ENCODE measurements at places on chromosomes 1 and 21.

DNA sequence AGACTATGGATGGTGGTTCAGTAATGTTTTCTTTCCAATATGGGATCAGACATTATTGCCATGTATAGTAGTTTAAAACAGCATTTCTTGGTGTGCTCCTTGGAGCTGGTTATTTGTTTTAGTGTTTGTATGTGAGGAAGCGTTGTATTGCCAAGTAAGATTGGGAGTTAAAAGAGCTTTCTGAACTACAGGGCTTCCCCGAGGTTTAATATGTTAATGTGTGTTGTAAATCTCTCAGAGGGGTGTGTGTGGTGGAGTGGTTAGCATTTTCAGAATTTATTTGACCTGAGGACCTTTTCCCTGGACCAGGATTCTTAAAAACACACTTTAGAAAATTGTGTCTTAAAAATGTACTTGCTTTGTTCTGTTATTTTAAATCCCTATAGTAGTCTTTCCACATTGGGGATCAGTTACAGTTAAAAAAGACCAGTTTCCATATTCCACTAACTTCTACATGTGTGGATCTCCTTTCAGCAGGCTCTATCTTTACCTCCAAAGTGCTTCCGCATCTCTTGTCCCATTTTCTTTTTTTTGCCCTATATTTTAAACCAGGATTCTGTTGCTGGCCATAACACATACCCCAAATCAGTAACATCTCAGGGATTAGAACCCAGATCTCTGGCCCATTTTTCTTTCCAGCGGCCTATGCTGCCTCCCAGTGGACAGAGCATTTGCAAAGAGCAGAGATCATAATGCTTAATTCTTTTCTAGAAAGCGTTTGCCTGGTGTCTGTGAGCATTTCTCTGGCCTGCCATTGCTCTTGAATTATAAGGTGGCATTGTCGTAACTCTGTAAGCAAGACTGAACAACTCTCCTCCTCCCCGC, 58.6 kb downstream of the PBX1 start:
- DNase-seq = no peak

DNA sequence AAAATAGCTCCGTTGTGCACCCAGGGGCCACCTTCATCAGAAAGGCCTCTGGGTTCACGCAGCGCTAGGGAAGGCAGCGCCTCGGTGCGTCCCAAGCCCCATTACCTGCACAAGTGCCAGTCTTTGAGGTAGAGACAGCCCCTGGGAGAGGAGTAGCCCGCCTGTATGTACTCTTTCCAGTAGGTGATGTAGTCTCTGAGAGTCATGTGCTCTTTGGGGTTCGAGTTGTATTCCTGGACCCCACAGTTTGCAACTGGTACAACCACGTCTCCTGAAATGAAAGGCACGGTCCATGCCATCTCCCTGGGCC, 601 bp downstream of the JMJD4 start:
- DNase-seq = no peak

DNA sequence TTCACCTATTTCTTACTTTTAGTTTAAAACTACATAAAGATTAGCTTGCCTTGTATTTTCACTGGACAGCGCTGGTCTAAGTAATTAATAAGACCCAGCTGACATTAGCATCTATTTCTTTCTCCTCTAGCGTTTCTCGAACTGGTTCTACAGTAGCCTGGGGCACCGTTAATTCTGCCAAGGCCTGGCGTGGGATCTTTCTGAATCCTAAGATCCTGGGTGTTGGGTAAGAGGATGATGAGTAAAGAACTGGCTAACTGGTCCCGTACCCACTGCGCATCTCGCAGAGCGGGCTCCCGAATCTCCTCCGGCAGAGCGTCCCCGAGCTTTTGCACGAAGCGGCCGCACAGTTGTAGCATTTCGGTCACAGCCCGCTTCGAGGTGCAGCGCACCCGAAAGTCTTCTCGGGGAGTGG, 309 bp downstream of the NSL1 start:
- DNase-seq = no peak

GRCh38 chr1:160807247-160807646, 11.3 kb downstream of the LY9 start:
- DNase-seq = no peak

DNA sequence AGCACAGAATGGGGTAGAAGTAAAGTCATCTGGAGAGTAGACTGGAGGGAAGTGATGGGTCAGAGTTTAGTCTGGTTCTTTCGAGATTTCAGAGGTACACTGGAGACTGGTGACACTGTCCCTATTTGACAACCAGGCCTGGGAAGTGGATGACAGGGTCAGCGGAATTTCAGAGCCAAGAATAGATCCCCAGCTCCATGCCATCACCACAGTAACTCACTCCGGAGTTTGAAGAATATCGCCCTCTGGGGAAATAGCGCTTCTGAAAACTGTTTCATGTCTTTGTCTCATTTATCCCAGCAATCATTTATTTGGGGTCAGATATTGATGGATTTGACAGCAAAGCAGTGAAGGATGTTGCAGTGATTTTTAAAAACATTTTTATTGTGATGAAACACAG, 7.6 kb upstream of the NFASC start:
- no peak for DNase-seq

- DNase-seq = no peak
Observed at GRCh38 chr1:206600527-206600926, 11.7 kb downstream of the EIF2D start.

GRCh38 chr1:52665006-52665941, 32.3 kb downstream of the SHISAL2A start:
- DNase-seq = no peak

DNA sequence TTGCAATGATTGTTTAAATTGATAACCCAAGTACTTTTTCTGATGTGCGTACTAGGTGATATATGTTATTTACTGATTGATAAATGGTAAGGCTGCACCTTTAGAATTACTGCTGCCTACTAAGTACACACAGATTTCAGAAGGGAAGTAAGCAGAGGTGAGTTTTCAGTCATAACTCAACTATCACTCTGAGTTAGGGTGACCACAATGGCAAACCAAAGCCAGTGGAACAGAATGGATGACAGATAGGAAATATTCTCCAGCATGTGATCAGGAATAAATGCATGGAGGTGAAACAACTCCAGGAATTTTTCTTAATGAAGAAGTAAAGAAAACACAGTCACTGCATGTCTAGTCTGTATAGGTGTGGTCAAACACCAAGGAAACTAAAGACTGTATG, 7.5 kb upstream of the KCNJ15 start:
- DNase-seq = no peak

DNA sequence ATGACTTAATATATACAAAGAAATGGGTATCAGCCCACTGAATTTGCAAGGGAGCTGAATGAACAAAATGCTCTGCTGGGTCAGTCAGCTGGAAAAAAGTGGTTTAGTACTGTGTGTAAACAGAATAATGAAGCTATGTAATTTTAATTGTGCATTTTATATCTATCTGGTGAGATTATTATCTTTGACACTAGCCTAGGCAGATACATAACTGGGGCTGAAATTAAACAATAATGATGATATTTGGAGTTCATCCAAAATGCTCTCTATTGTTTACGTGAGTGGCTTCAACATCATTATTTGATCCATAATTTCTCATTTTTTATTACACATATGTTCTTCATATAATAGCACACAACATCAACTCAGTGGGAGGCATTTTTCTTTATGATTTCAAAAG, 208.5 kb upstream of the SNX7 start:
- no peak for DNase-seq

DNA sequence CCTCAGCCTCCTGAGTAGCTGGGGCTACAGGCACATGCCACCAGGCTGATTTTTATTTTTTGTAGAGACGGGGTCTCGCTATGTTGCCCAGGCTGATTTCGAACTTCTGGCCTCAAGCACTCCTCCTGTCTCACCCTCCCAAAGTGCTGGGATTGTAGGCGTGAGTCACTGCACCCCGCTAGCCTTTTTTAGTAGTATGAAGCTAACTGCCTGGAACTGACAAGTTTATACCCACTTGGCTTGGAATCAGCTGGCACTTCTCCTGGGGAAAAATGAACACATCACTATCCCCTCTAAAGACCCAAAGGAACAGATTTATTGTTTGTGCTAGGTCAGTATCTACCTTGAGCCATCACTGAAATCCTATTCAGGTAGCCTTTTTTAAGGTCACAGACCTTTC, 19.0 kb downstream of the TMEM63A start:
- DNase-seq = no peak

- no peak for DNase-seq
Observed at GRCh38 chr1:183129921-183130690, 56.0 kb upstream of the LAMC2 start.

- DNase-seq = no peak
Observed at GRCh38 chr1:232462213-232462612, 167.7 kb downstream of the SIPA1L2 start.

DNA sequence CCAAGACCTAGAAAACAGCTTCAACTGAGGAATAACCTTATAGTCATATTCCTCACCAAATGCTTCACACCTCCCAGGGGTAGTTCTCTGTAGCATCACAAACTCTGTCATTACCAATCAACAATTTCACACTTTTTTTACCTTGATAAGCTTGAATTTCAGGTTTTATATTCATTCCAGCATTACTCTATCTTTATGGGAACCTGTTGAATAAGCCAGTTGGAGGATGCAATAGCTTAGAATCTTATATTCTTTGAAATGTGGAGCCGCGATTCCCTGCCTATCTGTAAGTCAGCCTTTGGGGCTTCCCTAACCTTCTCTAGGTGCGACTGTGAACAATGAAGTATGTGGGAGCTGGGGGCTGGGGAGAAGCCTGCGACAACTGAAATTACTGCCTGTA, 145.4 kb downstream of the GREM2 start:
- DNase-seq = no peak

- no peak for DNase-seq
Observed at GRCh38 chr1:53585565-53585964, 126.4 kb downstream of the DMRTB1 start.

DNA sequence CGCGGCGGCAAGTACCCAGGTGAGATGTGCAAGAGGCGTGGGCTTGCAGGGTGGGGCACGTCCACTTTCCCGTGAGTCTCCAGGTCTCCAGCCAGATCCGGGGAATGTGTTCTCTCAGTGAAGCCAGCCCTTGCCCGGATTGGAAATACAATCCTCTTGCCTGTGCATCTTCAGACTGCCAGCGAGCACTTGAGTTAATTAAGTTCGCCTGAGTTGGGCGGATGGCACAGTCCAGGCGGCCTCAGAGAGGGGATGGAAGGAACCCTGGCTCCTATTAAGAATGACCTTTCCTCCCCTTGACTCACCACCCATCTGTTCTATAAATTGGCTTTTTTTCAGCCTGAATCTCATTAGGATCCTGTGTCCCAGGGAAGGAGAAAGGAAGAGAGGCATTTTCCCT, 33.3 kb upstream of the CNTN2 start:
- DNase-seq = no peak

DNA sequence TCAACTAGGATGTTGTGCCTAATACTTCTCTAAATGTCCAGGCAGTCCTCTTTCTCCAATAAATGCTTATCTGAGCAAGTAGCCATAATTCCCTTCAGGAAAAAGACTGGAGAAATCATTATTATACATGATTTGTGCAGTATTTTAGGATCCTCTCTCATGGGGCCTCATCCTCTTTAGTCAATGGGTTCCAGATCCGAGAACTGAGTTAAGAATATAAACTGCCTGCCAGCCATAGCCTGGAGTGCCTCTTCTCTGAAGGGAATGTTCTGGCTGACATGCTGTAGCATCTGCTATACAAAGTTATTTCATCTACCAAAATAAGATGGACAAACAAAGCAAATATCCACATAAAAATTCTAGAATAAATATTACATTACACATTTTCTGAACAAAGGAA, 334.0 kb upstream of the PRMT6 start:
- no peak for DNase-seq

- DNase-seq = no peak
Observed at GRCh38 chr21:36962098-36962780, 4.2 kb downstream of the HLCS start.

GRCh38 chr1:102435483-102435882, 438.8 kb upstream of the OLFM3 start:
- DNase-seq = no peak

DNA sequence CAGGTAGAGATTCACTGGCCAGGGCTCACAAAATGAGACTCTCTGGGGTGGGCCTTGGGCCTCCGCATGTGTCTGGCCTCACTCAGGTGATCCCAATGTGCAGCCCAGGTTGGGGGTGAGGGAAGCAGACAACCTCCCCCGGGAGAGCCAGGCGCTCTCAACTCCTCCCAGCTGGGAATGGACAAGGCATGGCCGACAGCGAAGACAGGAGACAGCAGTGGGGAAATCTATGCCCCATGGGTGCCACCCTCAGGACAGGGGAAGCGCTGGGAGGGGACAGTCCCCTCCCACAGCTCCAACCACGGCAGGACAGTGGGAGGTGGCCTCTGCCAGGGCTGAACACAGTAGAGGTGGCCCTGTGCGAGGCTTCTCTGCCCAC, 47.7 kb downstream of the PRDM15 start:
- DNase-seq = no peak

- no peak for DNase-seq
Observed at GRCh38 chr1:36561361-36561724, 78.6 kb upstream of the CSF3R start.

DNA sequence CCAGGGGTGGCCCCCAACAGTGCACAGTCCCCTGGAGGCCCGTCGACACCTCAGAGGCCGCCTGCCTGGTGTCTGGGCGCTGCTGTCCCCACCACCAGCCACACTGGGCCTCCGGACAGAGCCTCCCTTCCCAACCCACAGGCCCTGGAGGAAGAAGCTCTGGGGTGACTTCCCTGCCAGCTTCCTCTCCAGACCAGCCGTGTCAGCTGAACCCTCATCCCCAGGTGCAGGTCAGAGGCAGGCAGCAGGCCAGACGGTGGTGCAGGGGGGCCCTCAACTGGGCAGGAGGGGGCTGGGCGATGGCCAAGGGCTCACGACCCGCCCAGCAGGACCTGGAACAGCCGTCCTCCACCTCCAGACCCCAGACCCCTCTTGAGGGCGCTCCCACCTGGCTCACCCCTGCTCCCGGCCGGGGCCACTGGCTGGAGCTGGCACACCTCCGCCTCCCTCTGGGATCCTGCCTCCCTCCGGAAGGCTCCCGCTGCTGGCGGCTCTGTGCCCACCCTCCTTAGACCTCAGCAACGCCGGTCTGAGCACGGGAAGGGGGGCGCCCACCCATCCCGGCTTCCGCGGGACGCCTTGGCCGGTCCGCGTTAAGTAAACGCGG, 520 bp downstream of the TNFRSF18 start:
- DNase-seq = no peak

DNA sequence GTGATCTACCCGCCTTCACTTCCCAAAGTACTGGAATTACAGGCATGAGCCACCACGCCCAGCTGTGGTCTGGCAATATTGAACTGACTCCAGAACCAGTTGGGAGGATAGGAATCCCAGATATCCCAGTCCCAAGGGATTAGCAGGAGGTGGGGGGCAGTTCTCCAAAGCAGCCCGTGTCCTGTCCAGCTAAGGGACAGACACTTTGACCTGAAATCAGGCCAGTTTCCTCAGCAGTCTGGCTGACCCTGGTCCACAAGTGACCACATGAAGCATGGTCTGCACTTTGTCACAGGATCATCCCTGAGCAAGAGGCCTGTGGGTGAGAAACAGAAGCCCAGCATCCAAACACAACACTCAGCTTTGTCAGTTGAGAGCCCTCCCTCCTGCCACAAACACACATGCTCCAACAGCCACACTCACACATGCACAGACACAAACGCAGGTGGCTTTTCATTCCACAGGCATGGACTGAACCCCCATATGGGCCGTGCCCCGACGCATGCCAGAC, 2.7 kb upstream of the FDPS start:
- no peak for DNase-seq

GRCh38 chr1:233281711-233282581, 13.6 kb downstream of the PCNX2 start:
- DNase-seq = no peak

Measured in stimulated activated CD4-positive, alpha-beta T cell treated with anti-CD3 and anti-CD28 coated beads, Interleukin-1b, Interleukin-23, amount 100 ng/mL, for 4 hours (primary cell).